ENCODE measurements at places on chromosomes 3 and 15.
A peak's percentile ranks its signal among the peaks of the same experiment; 100 is the strongest.

DNA sequence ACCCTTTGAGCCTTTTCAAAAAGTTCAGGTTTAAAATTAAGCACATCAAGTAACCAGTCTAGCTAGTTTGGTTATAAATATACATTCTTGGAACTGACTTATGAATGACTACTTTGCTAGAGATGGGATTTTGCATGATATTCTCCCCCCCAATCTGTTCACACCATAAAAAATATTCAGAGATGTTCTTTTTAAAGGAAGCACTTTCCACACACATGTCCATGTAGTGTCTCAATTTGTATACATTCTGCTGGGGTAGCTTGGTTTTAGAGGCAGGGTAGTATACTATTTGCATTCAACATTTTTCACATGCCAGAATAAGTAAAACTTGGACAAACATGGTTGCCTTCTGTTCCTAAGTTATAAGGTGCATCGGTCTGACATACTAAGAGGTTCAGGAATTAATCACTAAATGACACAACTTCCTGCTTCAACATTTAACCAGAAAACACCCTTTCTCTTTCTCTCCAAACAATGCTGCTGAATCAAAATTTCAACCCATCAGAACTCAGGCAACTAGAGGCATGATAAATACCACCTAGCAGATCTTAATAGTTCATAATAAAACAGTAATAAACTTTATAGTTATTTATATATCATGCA lies 57.0 kb downstream of the SUMF1 start:
- no peak for DNase-seq

- no peak for DNase-seq
Measured at GRCh38 chr3:75220932-75221331, 443.2 kb upstream of the FRG2C start.

GRCh38 chr3:34264337-34265041 lies 466.1 kb downstream of the PDCD6IP start:
- no peak for DNase-seq

DNA sequence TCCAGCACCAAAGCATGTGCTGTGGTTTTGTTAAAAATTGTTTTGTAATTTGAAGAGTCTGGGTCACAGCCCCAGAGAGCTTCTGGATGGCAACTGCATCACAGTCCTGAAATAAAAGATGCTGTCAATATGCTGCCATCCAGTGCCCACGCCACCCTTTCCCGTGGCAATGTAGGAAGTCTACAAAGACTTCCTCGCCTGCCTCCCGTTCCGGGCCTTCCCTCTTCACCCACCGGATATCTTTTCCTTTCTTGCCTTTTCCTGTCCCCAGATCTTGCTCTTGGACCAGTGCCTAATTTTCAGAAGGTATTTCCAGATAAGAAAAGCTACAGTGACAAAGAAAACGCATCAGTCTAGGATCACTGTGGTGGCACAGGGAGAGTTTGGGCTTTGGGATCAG lies 85.3 kb upstream of the RNU6-1 start:
- no peak for DNase-seq

DNA sequence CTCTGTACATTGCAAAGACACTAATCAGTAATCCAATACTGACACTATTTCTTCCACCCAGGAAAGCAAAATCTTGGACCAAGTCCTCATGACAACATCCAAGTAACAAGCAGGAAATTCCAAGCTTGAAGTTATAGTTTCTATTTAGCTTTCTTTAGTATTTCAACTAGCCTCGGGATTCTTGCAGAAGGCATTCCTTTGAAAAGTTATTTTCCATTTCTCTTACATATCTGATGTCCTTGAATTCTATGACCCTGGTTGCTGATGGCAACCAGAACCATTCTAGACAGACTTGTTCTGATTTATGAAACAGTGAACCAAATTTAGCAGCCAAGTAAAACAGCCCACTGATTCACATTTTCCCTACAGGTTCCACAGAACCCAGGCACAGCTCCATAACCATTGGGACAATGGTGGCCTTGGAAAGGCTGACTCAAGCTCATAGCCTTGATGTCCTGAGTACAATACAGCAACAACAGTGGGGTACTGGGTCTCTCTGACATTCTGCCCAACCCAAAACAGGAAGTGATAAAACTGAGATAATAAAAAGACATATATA lies 26.5 kb downstream of the P3H2 start:
- DNase-seq = no peak

DNA sequence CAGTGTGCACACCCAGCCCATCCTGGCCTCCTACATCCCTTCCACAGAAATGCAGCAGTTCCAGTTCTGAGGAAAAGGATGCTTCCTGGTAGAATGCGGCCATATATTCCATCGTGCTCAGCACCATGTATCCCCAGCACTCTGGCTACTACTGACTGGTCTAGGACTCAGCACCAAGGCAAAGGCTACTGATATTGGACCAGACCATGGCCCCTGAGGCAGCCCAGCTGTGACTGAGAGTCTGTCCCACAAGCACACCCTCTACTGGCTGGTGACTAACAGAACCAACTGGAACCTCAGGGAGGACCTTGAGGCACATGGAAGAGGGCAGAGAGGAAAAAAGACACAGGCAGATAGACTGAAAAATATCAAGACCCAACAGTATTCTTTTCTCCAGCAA lies 30.0 kb downstream of the TARS3 start:
- no peak for DNase-seq

GRCh38 chr3:187085021-187085666 lies 54.2 kb downstream of the RPL39L start:
- no peak for DNase-seq

DNA sequence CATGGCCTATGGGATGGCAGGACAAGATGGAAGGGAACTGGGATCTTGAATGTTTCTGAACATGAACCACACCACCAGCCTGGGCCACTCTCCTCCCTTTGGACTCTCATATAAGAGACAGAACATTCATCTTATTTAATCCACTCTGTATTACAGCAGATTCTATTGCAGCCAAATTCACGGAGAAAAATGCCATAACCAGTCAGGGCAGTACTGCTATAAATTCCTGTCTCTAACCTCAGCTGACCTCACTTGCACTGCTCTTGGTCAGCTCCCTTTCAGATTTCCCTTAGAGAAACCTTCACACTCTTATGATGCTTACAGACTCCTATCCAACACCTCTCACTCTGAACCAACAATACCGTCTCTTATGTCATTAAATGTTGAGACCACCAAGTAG lies 101.4 kb downstream of the RYK start:
- no peak for DNase-seq

GRCh38 chr15:83477172-83477807 lies 30.1 kb downstream of the SH3GL3 start:
- no peak for DNase-seq

DNA sequence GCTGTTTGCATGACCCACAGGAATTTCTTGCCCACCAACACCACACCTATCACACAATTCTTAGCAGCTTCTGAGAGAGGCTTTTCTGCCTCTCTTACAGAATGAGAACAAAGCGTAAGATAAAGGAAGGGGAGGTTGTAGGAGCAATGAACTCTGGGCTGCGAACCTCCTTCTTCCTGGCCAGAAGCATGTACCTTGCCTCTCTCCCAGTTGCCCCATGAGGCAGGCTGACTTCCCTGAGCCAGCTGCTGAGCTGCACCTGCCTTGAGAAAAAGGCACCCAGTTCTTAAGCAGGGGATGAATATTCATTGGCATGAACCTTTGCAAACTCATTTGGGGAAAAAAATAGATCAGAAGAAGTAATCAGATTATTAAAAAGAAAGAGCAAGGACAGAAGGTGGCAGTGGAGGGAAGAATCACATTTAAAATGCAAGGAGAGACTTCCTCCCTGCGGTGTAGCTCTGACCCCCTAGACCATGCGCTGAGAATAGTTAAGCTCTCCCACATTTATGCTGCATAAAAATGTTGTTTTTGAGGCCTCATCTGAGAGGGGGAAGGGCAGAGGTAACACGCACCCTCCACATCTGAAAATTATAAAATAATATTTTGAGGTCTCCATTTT lies 304.8 kb downstream of the EPHB1 start:
- DNase-seq = no peak

DNA sequence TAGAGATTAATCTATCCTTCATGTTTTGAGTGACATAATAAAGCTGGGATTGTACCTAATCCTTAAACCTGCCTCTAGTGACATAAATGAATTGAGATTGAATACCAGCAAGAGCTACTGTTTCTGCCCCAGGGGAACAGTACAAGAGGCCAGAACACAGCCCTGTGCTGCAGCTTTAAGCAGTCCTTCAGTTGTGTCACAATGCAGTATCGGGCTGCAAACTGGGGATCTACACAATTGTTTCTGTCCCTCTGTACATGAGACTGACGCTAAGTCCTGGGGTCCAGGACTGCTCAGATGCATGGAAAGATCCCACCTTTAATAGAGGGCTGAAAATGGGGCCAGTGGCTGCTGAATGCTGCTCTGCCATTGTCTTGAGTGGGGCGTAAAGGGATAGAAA lies 87.5 kb downstream of the MINAR1 start:
- DNase-seq = no peak

DNA sequence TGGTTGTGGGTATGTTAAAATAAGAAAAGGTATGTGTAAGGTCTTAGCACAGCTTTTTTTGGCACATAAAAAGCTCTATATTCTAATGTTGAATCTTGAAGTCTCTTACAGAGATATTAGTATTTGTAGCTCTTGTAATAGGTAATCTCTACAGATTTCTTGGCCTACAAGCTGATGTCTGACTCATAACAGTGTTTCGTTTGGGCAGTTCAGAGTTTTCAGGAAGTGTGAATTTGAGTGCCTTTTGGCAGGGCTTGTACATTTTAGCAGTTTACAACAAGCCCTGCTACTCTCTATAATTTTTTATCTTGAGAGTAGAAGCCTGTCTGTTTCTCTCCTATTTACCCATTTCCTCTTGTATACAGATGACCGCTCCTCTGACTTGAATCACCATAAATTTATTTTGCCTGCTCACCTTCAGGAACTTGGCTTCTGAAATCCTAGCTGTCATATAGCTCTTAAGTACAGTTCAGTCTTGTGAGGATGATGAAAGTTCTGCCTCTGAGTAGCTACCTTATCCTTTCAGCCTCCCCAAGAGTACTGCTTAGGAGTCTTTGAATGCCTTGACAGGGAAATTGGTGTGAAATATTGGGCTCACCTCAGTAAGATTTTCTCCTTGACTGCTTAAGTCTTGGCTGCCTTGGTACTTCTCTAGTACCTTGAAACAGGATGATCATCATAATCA lies 419.9 kb upstream of the RARB start:
- DNase-seq = no peak

DNA sequence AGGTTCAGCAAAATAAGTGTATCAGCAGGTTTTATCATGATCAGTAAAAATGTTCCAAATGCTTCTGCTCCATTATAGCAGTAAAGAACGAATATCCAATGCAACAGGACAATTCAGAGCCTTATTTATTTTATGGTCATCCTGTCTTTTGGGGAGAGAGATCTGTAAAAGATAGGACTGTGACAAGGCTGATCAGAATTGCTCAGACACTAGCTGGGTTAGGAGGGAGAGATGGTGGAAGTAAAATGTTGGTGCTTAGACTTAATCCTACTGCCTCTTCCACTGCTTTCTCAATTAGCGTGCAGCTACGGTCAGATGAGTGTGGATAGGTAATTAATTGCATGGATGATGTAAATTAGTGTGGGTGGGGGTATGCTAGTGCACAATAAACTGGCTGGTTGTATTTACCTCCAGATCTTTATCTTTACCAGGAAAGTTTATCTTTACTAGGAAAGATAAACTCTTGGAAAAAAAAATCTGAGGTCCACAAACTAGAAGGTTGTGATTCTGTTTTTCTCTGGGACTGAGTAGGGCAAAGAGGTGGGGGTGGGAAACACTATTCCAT lies 2.2 kb downstream of the EID1 start:
- no peak for DNase-seq

GRCh38 chr3:127637546-127637945 lies 8.6 kb downstream of the PODXL2 start:
- DNase-seq = no peak

DNA sequence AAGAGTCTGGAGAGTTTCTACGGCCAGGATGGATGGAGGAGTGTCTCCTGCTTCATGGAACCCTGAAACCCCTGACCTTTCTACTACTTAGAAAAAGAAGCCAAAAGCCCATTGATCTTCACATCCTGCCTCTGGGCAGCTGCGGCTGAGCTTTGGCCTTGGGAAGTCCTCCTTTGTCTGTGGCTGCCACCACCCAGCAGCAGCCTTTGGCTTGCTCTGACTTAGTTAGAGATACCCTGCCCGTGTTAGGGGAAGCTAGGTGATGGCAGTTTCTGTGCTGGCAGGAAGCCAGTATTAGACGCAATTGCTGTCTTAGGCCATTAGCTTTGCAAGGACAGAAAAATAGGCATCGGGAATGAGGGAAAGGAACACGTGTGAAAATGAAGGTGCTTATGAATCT lies 18.8 kb downstream of the APH1B start:
- no peak for DNase-seq

- no peak for DNase-seq
Measured at GRCh38 chr3:169283951-169284350, 379.6 kb downstream of the MECOM start.

DNA sequence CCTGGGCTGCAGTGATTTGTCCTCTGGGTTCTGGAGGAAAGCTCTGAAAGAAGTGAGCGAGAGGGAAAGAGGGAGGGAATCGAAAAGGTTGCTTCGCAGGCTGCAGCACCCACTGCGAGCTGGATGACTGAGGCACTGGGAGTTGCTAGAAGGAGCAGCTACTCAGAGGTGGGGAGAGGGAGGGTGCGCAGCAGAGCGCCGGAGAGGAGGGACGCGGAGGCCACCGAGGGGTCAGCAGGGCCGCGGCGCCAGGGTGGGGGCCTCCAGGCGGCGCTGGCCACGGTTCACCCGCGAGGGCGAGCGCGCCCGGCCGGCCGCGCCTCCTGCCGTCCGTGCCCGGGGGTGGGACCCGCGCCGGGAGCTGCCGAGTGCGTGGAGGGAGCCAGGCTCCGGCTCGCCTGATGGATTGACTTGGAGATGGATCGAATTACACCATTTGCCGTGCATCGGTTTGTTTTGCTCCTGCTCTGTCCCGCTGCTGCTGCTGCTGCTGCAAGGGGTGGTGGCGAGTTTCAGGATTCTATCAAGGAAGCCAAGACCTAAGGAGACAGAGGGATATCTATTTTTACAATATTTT lies at the start of gene SEMA6D:
Gene SEMA6D (plus strand): TSS at position 470 of the 577 bp plus-strand sequence. CDS start 42,294 bp downstream, outside the sequence.
- peak; percentile 79 for DNase-seq

DNA sequence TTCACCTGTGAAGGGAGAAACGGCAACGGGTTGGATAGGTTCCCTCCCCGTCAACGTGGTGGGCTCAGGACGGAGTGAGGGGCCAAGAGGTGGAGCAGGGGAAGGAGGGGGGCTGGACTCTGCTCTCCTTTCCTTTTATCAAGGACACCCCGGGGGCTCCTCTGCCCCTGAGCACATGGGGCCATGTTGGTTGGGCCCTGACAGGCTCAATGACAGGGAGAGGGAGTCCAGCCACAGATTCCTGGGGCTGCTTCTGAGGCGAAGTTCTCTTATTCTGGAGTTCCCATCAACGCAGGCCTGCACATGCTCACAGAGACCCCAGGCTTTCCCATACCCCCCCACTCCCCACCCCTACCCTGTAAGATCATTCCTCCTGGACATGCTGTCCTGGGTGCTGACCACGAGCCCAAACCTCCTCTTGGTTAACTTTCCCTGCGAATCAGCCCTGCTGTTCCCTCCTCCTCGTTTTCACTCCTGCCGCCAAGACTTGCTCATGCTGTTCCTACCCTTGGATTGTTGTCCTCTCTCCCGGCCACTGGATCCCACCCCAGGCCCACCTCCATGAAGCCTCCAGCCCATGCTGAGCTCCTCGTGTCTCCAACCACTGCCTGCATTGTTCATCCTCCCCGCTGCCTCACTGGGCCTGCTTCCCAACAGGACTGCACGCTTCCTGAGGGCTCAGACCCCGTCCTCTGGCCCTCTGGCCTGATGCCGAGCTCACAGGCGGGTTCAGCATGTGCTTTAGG lies 61.2 kb downstream of the SENP2 start:
- no peak for DNase-seq
